ENCODE measurements at places on chromosomes 6 and 20. TPM values are rescaled to one million over a fixed set of nuclear protein-coding genes. Genes with fewer than 3 reads are reported as not detected.

GRCh38 chr6:27775796-27776184 is 136.4 kb downstream of the OR2B2 start:
- DNase-seq, result no peak

DNA sequence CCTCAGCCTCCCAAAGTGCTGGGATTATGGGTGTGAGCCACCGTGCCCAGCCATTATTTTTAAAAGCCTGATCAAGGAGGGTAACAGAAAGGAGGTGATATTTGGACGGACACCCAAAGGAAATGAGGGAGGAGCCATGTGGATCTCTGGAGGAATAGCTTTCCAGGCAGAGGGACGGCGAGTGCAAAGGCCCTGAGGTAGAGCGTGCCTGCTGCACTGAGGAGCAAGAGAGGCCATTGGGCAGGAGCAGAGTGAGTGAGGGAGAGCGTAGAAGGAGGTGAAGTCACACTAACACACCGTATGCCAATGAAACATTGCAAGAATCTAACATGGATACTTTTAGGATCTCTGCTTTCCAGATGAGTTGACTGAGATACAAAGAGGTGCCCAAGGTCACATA is 58.9 kb upstream of the ZNFX1 start:
- no peak for DNase-seq

GRCh38 chr20:10201321-10201870 is 17.2 kb upstream of the SNAP25 start:
- peak; percentile 50 for DNase-seq

- no peak for DNase-seq
These were observed 120.9 kb upstream of the SUPT3H start for GRCh38 chr6:45498591-45498990.

- DNase-seq, result no peak
These were observed 20.2 kb downstream of the STAU1 start for GRCh38 chr20:49167811-49168507.

DNA sequence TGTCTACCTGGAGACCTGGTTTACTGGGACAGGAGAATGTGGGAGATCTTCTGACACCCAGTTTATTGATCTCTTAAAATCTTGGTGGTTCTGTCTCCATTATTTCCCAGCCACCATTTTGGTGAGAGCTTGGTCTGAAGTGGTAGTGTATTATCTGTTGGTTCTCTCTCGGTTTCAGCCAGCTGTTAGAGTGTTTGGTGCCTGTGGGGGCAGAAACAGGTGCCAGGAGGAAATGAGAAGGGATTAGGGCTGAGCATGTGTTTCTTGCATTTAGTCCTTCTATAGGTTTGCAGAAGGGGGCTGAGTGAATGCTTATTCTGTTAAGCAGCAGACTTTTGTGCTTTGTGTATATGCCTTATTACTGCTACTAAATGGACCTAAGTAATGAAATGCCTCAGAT is 9.6 kb downstream of the JARID2 start:
- no peak for DNase-seq

DNA sequence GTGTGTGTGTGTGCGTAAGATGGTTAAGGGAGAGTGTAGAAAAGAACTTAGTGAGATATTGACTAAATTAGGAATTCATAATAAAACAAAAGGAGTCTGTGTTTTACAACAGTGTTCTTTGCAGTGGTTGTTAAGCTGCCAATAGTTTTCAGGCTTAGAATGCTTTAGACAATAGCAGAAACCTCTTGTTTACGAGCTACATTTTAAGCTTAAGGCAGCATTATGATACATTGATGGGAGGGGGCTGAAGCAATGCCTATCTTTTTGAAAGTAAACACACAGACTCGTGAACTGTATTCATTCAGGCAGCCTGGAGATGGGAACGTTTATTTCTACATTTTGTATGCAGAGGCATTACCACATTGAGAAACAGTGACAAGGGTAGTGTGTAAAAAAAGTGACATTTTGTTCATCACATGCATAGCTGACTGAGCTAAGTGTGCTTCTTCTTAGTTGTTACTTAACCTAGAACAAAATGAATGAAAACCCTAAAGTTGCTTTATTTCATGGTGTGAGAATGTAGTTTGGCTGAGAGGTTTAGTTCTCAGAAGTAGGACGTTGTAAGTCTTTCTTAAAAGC is 21.2 kb downstream of the CLVS2 start:
- DNase-seq, result no peak

DNA sequence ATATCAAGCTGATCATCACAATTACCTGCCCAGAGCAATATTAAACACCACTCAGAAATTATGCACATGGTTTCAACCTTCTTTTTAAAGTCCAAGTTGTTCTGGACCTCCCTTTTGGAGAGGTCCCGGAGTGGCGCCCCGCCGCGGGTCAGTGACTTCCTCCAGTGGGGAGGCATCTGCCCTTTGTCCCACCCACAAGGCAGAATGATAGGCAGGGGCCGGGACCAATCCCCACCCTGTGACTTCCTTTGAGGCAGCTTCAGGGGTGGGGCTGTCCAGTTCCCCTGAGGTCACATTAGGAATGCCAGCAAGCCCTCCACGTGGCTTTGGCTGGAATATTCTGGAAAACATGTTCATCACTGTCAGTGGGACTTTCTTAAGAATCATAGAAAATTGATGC is 207.0 kb downstream of the ANKRD60 start:
- no peak for DNase-seq

DNA sequence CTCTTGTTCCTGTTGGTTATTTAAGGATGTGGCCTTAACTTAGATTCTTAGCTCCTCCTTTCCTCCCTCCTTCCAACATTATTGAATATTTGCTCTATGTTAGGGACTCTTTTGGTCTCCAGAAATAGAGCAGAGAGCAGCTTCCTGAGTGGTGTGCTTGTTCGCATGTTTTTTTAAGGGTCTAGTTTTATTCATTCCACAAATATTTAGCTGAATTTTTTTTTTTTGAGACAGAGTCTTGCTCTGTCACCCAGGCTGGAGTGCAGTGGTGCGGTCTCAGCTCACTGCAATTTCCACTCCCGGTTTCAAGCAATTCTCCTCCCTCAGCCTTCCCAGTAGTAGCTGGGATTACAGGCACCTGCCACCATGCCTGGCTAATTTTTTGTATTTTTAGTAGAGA is 169.2 kb downstream of the ZFAND3 start:
- no peak for DNase-seq

- no peak for DNase-seq
These were observed 34.0 kb upstream of the SCGN start for GRCh38 chr6:25617997-25618396.

DNA sequence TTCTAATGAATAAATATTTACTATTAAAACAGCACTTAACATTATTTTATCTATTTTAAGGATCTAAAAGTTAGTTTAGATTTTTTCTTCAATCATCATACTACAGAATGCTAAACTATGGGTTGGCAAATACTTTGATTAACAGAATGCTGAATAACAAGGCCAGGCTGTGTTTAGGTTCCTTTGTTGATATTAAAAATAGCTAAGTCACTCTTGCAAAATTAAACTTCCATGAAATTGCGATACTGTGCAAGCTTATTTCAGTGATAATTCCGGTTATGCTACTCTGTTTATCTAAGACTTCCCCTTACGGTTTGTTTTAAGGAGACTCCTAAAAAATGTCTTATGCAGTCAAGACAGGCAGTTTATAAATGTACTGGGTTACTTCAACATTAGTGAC is 2.8 kb downstream of the RNF24 start:
- no peak for DNase-seq

DNA sequence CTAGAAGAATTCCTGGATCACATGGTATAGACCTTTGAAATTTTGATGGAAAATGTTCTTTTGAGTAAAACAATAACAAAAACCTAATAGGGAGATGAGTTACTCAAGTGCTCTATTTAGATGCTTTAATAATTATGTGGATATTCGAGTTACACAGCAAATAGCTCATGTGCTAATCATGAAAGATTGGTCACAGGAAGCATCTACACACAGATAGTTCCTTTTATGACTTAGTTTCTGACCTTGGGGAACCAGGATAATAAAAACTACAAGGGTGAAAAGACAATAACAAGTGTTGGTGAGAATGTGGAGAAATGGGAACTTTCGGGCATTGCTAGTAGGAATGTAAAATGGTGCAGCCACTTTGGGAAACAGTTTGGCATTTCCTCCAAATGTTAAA is 19.7 kb downstream of the UBE2V1 start:
- no peak for DNase-seq

GRCh38 chr6:45900808-45901752 is 114.6 kb downstream of the CLIC5 start:
- DNase-seq, result no peak

DNA sequence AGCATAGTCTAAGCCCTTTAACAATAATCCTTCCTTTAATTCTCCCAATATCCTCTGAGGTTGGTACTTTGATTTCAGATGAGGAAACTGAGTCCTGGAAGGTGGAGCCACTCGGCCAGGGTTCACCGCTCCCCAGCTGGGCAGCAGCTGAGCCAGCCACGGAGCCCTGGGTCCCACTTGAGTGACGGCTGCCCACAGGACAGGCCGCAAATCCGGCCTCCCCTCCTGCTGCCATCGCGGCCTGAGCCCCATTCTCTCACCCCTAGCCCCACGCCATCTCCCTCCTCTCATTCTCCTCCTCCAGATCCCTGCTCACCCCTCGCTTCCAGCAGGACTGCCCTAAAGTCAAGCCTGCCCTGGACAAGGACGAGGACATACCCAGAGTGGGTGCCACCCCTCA is 41.4 kb downstream of the AGPAT4 start:
- no peak for DNase-seq

- DNase-seq, result no peak
These were observed 130.0 kb upstream of the UST start for GRCh38 chr6:148616841-148617240.

GRCh38 chr6:125228981-125229479 is 72.7 kb downstream of the HDDC2 start:
- no peak for DNase-seq

- no peak for DNase-seq
These were observed 21.6 kb downstream of the POFUT1 start for GRCh38 chr20:32229251-32229747.

GRCh38 chr6:19719691-19720128 is 117.5 kb upstream of the ID4 start:
- DNase-seq, result peak; percentile 12

GRCh38 chr6:42766163-42766670 is 15.6 kb upstream of the BICRAL start:
- no peak for DNase-seq

GRCh38 chr6:139029470-139030227 is 1.1 kb downstream of the ABRACL start:
- no peak for DNase-seq

DNA sequence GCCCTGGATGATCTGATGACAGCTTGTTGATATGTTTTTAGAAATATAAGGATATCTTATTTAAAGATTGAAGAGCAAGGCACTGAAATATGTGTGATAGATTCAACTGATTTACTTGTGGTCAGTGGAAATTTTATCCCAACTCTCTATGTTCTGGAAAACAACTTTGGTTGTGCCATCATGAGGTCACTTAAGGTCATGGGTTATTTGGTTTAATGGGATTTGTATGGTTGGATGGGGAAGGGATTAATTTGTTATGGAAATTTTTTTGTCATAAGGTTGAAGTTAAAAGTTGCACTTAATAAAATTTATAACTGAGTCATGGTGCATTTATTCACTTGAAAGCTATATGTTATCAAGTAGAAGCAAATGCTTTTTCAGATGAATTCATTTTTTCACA is 214.3 kb upstream of the LAMP5 start:
- no peak for DNase-seq

DNA sequence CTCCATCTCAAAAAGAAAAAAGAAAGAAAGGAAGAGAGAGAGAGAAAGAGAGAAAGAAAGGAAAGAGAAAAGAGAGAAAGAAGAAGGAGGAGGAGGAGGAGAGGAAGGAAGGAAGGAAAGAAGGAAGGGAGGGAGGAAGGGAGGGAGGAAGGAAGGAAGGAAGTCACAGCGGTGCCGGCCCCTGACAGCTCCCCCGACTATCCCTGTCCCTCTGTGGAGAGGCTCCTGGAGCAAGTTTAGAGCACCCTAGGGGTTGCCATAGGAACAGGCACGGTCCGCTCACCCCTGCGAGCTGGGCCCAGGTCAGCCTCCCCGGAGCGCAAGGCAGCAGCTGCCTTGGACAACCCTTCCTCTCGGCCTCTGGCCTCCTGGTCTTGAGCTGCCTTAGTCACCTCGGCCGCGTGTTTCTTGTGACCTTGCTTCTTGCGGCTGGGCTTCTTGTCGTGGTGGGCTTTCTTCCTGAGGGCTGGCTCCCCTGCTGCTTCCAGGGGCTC is 6.8 kb downstream of the BNIP5 start:
- no peak for DNase-seq

DNA sequence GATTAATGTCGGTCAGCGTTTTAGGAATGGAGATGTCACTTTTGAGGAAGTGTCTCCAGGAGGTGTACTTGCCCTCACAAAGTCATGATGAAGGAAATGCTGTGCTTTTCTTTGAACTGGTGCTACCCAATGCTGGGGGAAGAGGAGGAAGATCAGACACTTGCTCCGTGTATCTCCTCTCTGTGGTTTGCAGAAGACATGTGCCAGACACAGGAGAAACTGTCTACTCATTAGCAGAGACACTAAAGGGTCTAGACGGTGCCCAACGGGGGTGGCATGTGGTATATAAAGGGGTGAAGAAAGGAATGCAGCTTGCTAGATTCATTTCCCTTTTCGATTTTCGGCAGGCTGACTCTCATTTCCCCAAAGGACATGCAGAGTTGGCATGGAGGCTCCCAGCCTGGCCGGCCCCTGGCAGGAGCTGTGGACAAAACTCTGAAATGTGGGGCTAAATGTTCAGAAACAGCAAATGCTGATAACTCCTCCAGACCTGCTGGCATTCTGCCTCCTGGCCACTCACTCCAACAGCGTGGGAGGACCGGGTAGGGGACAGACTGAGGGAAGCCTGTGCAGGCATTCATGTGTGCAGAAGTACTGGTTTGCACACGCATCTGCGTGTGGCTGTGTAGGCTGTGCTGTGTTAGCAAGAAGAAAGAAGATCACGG is 59.6 kb upstream of the QKI start:
- peak; percentile 27 for DNase-seq

DNA sequence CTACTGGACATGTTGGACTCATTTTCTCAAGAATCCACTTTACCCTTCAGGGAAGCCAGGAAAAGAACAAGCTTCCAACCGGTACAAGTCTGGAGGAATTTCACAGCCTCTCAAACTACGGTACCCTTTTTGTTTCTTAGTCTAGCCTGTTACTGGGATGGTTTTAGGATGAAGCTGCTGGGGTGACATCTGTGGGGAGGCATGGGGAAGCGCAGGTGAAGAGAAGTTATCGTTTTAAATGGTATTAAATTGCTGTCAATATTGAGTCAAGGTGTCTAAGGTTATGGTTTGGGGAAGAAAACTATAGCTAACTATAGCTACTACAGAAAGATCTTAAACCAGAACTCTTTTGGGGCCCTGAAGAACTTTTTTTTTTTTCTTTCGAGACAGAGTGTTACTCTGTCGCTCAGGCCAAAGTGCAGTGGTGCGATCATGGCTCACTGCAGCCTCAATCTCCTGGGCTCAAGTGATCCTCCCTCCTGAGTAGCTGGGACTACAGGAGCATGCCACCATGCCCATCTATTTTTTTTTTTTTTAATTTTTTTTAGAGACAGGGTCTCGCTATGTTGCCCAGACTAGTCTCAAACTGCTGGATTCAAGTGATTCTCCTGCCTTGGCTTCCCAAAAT is 128.7 kb downstream of the RIN2 start:
- no peak for DNase-seq

GRCh38 chr20:36094497-36094896 is 60.0 kb upstream of the EPB41L1 start:
- DNase-seq, result peak; percentile 53

GRCh38 chr6:87848616-87849015 is 146.6 kb upstream of the AKIRIN2 start:
- no peak for DNase-seq

Gene GRIK2
- total RNA-seq, result 321 TPM

Gene MDFI
- 51.2 TPM for total RNA-seq

Gene NEDD9
- 9.7 TPM for total RNA-seq

Gene DUSP15
- total RNA-seq, result 6.1 TPM

Gene MCCD1
- not detected for total RNA-seq

Gene GGT7
- total RNA-seq, result 19.3 TPM

Gene SLC17A3
- not detected for total RNA-seq

Gene CST5
- not detected for total RNA-seq

All from cerebellum (tissue), 4 donors.